Fibroblast of pulmonary artery (primary cell): ENCODE measurements at places on chromosomes 7 and 10.

DNA sequence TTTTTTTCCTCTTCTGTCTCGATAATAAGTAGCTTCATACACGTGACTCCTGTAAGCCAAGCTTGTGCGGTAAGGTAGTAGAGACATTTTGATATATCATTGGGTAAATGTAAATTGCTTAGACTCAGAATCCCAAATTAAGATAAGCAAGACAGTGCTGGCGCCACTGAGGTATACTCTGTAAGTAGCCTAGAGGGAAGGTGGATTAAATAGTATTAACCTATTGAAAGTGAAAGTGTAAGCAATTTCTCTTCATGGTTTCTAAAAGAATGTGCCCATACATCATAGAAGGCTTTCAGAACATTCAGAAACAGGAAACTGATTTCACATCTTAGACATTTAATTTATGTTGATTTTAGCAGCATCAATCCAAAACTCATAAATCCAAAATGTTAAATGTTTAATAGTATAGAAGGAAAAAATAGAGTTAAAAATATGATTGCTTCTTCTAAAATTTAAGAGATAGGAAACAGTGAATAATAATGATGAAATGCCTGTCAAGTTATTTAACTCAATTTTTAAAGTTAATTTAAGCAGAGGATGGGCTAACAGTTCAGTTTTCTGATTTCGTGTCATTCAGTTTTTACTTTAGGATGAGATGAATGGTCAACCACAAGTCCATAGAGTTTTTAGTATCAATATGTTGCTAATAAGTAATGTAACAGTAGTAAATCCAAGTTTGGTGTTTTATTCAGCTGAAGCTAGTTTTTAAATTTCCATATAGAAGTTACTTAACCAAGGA is 36.8 kb downstream of the LRRC72 start:
- no peak for DNase-seq

GRCh38 chr10:224571-224970 is 89.3 kb downstream of the ZMYND11 start:
- DNase-seq = no peak

DNA sequence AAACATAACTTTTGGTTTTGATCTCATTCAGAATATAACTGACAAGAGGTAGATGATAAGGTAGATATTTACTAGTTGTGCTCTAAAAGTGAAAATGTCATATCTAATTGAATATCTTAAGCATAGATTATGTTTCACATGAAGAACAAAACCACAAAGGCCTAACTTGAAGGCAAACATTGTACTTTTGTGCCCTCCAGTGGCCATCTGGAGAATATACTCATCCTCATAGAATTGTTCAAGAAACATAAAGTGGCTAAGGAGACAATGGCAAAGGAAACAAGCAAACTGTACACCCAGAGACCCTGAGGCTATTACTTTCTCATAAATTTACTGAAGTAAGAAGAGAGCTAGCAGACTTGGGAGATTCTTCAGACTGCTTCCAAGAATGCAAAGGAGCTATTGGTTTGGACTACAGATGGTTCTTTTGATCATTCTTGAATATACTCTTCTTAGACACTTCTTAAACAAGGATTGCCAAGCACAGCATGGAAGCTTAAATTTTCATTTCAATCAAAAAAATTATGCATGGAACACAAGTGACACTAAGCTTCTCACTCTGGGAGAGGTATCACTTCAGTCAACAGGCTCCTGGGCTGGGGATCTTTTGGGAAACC is 98.2 kb upstream of the DKK1 start:
- DNase-seq = peak; percentile 85

GRCh38 chr7:130486114-130486953 is 5.6 kb upstream of the MEST start:
- DNase-seq = no peak

GRCh38 chr10:72335394-72336258 is 19.1 kb downstream of the DNAJB12 start:
- DNase-seq = peak; percentile 88

DNA sequence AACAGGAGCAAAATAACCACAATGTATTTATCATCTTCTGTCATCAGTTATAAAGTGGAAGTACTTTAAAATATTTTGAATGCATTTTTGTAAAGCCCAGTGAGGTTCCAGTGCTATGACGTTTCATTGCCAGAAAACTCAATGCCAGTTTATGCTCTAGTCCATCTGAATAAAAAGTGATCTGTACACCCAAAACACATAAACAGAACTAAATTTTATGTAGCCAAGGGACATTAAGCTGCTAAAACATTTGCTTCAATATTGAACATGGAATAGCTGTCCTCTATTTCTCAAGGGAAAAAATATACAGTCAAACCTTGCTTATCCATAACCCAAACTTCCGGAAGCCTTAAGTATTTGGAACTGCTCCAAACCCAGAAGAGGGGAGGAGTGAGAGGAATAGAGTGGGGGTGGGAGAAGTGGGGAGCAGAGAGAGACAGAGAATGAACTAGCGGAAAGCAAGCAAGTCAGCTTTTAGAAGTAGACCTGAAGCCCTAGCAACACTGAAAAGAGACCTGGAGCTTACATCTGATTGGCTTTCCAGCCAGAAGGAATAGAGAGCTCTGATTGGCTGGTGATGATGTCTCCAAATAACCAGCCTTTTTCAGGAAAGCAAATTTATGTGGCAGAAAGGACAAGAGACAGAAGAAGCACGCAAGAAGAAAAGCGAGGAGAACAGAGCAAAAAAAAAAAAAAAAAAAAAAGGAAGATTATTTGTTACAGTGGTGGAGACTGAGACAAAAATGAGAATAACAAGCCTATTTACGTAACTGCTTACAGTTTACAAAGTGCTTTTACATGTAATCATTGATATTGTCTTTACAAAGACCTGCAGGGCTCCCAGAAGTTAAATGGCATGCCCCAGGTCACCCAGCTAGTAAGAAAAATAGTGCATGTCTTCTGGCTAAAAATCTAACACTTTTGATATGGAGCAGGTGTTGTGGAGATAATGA is 196.0 kb downstream of the RNLS start:
- peak; percentile 88 for DNase-seq

GRCh38 chr10:15244635-15245197 is 76.2 kb upstream of the NMT2 start:
- DNase-seq = no peak

DNA sequence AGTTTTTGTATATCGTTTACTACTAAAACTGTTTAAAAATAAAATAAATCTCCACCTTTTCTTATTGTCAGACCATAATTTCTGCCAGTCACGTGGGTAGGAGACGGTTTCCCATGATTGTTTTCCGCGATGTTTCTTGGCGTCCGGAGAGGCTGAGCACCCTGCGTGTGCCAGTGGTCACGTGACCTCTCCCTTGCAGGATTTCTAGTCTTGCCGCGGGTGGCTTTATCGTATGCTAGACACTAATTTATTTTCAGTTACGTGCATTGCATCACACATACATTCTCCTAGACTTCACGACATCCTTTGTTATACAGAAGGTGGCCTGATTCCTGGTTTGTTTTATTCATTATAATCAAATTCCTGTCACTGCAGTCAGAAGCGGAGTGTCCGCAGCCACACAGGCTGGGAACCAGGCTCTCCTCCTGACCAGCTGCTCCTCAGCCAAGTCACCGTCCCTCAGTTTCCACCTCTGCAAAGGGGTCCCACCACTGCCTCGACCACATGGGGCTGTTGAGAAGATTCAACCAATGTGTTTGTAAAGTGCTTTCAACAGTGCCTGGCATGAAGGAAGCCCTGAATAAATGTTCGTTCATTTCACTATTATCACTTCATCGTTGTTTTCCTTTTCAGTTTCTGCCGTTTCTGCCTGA is 203.2 kb upstream of the PPP2R2D start:
- no peak for DNase-seq

GRCh38 chr10:61323726-61324125 is 129.5 kb downstream of the TMEM26 start:
- no peak for DNase-seq

GRCh38 chr7:106045586-106045985 is 66.5 kb downstream of the SYPL1 start:
- DNase-seq = peak; percentile 40

DNA sequence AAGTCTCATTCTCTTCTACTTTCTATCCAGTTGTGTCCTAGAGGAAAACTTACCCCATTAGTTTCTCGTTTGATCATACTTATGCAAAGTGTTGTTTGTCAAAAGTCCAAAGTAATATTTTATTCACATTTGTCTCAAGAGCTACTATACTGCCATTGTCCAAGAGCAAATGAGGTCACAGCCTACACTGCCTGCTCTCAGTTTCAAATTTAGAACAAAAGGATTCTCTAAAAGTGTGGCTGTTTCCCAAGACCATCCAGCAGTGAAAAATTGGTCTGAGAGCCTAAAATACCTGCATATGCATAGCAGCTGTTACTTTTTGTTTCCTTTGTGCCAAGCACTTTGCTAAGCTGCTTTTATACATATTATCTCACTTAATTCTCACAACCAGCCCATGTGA is 439.5 kb upstream of the NFE2L3 start:
- DNase-seq = no peak

DNA sequence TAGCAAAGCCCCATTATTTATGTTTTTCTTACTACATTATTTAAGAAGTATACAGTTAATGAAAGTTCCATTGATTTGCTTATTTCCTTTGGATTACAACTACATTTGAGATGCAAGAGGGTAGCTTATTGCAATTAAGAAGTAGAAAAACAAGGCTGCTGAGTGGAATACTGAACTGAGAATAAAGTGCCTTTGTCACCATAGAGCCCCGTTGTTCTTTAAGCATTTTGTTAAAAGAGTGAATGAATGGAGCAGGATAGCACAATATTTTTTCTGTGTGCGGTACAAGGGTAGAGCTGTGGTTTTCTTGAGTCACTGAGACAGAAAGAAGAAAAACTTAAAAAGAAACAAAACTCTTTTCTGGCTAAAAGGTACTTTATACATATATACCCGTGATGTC is 45.6 kb downstream of the ZNF277 start:
- DNase-seq = no peak

DNA sequence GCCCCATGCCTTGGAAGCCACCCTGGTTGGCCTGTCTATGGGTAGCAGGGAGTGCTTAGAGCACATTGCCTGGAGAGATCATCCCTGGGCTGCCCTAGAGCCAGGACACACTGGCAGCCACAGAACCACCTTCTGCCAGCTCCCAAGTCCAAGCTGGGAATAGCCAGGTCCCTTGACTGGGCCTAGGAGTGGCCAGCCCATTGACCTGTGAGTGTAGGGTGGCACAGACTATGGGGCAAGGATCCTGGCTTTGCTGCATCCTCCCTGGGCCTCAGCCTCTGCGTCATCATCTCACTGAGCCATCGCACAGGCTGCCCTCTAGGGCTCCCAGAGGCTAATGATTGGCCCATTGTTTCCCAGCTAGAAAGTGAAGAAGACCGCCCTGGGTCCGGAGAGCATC is 7.0 kb downstream of the AQP1 start:
- DNase-seq = no peak

DNA sequence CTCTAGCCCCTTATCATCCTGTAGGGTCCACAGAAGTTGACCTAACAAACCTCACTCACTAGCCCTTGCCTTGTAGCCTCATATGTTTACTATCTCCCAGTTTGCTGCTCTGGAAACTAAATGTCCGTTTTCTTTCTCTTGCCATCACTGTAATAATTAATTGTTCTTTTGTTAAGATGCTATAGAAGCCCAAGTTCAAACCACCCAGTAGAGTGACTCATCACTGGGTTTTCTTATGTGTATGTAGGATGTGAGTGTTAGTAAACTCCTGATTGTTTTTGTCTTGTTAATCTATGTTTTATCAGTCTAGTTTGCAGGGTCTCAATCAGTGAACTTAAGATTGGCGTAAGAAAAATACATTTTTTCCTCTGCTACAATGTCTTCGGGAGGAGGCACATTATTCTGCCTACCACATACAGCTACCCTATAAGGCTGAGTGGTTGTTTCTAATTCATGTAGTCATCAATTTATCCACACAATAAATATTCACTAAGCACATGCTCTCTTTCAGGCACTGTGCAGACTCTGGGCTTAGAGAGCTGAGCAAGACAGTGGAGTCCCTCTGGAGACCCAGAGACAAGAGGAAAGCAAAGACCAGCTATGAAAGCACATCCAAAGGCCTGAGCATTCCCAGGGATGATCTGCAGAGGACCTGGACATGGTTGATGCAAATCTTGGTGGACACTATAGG is 474.1 kb upstream of the AKR1E2 start:
- DNase-seq = peak; percentile 72

DNA sequence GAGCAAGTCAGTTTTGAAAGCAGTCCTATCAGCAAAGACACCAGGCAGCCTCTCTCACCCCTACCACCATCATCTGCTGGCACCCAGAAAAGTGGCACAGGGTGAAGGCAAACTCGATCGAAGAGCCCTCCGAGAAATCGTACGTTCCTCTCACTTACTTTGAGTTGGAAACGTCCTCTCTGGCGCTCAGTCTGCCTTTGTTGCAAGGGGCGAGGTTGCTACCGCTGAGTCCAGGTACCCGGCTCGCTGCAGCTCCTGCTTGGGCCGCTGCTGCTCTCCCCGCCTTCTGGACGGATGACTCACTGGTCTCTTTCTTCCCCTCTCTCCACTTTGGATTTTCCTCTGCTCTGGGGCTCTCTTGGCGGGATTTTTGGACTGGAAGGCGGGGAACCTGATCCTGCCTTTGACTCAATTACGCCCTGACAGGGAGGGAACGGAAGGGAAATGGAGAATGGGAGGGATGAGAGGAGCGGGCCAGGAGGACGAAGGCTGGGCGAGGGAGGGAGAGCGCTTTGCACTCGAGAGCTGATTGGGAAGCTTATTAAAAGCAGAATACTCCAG is at the start of gene PTN:
Gene PTN (minus strand): TSS at position 453 of the 561 bp plus-strand sequence. CDS start 88,760 bp downstream, outside the sequence.
- peak; percentile 39 for DNase-seq

DNA sequence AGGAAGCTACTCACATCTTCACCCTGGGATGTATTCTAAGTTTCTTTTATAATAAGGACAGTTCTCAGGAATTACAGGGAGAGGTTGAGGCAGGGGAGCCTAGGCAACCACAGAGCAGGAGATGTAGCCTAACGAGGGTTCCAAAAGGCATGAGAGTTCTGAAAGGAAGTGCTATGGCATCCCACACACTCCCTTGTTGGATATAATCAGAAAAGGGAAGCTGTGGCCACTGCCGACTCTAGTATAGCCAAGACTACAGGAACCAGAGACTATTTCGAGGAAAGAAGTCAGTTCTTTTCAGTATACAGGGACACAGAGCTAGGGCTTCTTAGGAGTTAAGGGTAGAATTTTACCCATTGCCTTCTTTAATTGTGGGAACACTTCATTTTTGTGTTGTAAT is 11.0 kb downstream of the PRR15 start:
- no peak for DNase-seq

- DNase-seq = no peak
Observed at GRCh38 chr10:24259365-24260130, 50.6 kb downstream of the KIAA1217 start.
